Stimulated activated CD4-positive, alpha-beta T cell treated with anti-CD3 and anti-CD28 coated beads, Interleukin-1b, Interleukin-23, amount 100 ng/mL, for 1 hour (primary cell): ENCODE measurements at places on chromosomes 3 and 15.

GRCh38 chr15:24899367-24899766, 55.4 kb upstream of the SNRPN start:
- no peak for DNase-seq

DNA sequence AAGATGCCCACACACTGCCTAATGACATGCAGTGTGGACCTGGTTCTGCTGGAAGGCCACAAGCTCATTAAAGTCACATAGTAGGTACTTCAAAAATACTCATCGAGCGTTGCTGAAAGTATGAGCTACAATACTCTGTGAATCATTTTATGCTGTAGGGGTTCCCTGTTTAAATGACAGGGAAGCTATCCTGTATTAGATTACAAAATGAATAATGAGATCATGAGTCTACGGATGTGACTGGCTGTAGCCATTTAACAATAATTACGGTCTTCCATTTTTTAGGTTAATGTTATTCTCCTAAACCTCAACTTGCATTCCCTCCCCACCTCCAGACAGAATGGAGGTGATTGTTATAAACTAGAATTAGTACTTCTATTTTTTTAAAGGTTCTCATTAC, 128.2 kb upstream of the FAM3D start:
- DNase-seq = no peak

GRCh38 chr15:33377204-33377603, 66.4 kb downstream of the RYR3 start:
- DNase-seq = no peak

DNA sequence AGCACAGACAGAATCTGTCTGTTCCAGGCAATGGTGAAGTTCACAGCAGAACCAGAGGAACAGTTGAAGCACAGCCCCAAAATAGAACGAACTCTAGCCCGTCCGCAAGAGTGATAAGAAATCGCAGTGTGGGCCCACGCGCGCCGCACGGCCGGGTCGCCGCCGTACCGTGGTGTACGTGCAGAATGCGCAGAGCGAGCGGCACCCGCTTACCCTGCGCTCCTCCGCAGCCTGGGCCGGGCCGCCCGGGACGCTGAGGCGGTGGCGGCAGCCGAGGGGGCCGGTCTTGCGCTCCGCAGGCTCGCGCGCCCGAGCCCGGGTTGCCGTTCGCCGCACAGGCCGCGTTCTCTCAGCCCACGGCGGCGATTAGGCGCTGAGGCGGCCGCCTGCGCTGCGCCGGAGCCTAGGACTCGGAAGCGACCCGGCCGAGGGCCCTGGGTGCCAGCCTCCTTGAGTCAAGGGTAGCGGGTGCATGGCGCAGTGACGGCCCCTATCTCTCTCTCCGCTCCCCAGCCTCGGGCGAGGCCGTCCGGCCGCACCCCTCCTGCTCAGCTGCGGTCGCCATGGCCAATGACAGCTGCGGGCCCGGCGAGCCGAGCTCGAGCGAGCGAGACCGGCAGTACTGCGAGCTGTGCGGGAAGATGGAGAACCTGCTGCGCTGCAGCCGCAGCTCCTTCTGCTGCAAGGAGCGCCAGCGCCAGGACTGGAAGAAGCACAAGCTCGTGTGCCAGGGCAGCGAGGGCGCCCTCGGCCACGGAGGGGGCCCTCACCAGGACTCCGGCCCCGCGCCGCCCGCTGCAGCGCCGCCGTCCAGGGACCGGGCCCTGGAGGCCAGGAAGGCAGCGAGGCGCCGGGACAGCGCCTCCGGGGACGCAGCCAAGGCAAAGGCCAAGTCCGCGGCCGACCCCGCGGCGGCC, 20.5 kb downstream of the WDR73 start:
- no peak for DNase-seq

DNA sequence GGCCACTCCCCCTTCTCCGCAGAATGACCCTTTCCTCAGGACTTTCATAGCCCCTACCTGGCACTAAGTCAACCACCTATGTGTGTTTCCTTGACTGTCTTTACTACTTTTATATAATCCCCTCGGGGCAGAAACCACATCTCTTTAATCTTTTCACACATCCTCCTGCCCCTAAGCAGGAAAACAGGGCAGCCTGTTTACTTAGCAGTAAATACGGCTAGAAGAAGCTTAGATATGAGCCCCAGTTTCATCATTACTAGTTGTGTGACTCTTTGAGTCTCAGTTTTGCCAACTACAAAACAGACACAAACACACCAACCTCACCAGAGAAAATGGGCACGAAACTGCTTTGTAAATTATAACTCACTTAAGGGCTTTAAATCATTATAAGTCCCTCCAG, 98.3 kb downstream of the CYP19A1 start:
- DNase-seq = no peak

DNA sequence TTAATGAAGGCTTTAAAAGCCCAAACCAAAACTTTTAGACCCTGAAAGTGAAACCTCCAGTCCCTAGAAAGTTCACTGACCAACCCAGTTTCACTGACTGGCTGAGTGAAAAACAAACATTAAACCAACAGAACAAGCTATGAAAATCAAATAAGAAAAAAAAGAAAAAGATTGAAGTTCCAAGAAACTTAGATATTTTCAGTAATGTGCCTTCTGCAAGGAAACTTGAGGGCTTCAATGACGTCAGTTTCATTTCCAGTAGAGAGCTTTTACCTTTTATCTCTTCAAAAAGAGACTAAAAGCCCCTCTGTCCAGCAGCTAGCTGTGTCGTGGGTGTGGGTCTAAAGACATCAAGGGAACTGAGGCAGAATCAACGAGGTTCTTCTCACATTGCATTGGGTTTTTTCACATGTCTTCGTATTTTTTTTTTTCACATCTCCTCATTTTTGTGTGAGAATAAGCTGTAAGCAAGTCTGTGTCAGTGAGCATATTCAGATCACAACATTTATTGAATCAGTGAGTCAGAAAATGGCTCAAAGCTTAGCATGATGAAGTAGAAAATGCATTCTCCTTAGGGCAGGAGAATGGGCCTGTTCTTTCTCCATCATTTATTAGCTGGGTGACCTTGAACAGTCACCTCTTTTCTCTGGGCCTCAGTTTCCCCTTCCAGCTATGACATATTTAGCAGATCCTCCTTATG, 54.8 kb upstream of the BCL6 start:
- DNase-seq = no peak

DNA sequence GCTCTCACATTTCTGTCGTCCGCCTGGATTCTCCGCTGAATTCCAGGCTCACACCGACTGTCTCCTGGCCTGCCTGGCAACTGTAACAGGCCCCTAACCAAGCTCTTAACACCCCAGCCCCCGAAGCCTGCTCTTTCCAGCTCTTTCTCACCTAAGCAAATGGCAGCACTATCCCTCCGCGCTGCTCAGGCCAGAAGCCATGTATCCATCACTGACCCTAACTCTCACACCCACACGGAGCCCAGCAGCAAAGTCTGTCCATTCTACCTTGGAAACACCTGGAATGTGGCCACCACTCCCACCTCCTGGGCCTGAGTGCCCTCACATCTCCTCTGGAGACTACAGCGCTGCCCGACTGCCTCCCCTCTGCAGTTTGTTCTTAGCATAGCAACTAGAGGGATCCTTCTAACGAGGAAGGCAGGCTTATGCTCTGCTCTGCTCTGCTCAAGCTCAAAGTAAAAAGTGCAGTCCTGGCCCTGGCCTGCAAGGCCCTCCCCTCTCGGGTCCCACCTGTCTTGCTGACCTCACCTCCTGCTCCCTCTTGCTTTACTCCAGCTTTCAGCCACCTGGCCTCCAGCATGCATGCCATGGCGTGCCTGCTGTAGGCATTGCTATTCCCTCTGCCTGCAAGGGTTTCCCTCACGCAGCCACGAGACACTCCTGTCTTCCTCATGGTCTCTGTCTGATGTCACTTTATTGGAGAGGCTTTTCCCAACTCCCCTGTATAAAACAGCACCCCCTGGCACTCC, 27.2 kb downstream of the FEM1B start:
- DNase-seq = no peak

DNA sequence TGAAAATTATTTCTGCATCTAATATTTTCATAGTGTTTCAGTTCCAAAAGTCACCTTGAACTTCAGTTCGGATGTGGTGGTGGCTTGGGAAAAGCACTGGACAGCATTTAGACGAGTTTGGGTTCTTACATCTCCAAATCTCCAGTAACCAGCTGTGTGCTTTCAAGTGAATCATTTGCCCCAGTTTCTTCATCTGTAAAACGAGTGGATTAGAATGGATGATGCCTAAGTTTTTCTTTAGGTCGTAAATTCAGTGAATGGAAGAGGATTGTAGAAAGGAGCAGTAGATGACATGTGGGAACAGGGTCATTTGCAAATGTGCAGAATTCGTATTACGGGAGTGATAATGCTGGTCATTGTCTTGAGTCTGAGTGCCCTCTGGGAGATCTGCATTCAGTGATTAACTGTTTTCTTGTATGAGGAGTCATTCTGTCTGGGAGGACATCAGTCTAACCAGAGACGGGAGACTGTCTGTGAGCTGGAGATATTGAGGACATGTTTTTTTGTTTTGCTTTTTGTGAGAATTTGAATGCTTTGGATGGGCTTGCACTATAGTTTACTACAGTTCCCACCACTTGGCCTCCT, 641.6 kb upstream of the TBL1XR1 start:
- DNase-seq = no peak

- DNase-seq = no peak
Observed at GRCh38 chr3:129180461-129180860, 3.2 kb downstream of the CNBP start.

DNA sequence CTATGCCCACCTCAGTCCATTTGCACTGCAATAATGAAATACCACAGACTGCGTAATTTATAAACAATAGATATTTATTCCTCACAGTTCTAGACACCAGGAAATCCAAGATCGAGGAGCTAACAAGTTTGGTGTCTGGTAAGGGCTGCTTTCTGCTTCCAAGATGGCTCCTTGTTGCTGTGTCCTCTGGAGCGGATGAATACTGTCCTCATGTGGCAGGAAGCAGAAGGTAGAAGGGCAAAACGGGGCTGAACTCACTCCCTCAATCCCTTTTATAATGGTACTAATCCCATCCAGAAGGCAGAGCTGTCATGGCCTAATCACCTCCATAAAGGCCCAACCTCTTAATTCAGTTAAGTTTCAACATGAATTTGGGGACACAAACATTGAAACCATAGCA, 75.3 kb downstream of the P2RY1 start:
- no peak for DNase-seq

GRCh38 chr15:39695793-39696192, 86.8 kb downstream of the FSIP1 start:
- DNase-seq = no peak

- no peak for DNase-seq
Observed at GRCh38 chr3:195570344-195570743, 13.4 kb downstream of the APOD start.

DNA sequence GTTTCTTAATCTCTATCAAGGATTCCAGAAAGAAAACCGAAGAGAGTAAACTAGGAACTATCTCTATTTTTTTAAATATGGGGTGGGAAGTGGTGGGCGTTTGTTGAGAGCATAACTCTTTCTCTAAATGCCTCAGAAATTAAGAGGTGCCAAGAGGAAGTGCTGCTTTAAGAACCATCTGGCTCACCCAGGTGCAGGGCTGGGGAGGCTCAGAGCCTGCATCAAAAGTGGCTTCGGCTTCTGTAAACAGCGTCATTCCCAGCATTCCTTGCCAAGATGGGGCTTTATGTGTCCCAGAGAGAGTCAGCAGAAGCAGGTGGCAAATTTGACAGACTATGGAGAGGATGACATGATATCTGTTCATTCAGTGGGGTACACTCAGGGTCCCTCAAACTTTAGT, 123.3 kb upstream of the BFSP2 start:
- DNase-seq = no peak

DNA sequence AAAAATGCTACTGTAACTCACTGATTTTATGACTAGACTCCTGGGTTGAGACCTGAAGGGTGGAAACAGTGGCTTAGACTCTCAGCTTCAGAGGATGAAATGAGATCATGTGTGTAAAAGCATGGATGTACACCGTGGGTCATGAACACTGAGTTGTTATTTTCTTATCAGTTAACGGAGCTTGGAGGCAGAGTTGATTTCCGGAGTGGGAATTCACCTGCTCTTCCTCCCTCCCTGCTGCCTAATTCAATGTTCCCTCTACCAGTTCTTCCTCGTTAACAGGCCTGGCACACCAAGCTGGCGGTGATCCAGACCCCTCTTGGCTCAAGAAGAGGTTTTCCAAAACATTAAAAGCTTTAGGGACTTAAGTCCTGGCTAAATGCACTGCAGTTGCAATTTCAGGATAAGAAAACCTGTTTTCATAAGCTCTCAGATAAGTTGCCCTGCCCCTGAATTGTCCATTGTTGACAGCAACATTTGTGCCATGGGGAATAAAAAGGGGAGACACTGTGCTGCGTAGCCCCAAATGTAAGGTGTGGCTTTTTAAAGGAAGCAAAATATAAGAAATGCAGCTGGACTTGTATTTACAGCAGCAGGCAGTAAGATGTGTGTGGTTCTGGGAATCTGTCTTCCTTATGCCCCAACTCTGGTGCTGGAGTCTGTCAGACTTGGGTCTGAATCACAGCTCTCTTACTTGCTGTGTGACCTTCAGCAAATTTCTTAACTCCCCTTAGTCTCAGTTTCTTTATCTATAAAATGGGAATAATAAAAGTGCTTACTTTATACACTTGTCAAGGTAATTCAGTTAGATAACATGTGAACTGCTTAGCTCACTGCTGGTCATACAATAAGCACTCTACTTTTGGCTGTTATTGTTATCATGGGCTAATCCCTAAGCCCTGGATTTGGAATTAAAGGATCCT, 9.9 kb downstream of the PDIA5 start:
- no peak for DNase-seq

- no peak for DNase-seq
Observed at GRCh38 chr3:115095236-115095635, 51.9 kb downstream of the ZBTB20 start.

GRCh38 chr3:71258116-71258515, 325.4 kb downstream of the FOXP1 start:
- no peak for DNase-seq

GRCh38 chr3:168476360-168476980, 380.7 kb upstream of the GOLIM4 start:
- DNase-seq = no peak

DNA sequence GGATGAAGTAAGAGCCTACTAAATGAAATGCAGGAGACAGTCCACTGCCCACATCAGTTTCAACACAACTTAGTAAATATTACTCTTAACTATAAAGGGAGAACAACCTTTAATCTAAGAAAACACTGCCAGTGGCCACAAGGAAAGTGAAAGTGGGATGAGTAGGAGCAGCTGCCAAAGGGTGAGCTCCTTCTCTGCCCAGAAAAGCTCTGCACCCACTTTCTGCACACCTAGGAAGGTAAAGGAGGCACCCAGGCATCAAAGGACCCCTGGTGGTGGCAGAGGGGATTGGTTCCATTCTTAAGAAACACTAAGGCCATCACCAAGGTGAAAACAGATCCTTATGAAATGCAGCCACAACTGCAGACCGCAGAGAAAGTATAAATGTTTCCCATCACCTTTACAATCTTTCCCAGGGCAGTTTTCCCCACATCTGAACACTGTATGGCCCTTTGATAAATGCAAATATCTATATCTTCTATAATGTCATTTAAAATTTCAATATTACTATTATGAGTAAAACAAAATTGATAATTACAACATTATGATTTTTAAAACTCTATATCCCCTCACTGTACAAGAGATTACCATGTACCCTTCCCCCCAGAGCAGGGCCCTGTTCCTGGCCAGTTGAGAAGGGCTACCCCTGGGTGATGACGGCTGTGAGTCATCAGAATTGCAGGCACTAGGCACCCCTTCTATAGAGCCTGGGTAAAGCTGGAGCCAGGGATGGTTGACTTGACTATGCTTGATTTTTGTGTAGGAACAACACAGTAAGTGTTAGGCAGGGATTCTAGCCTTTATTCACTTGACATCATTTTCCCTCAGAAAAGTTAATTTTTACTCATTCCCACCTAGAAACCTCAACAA, 92.0 kb downstream of the SNRK start:
- peak; percentile 31 for DNase-seq

- DNase-seq = no peak
Observed at GRCh38 chr15:61750271-61751084, 309.8 kb downstream of the VPS13C start.
